ENCODE measurements at places on chromosomes 3 and 15. TPM values are rescaled to one million over a fixed set of nuclear protein-coding genes. Genes with fewer than 3 reads are reported as not detected.

CAPN3 gene
- total RNA-seq, result 11.6 TPM

KLHL40 gene
- not detected for total RNA-seq

RAB43 gene
- total RNA-seq, result 33.7 TPM

FGD5 gene
- total RNA-seq, result not detected

PSMD2 gene
- 171 TPM for total RNA-seq

DNA sequence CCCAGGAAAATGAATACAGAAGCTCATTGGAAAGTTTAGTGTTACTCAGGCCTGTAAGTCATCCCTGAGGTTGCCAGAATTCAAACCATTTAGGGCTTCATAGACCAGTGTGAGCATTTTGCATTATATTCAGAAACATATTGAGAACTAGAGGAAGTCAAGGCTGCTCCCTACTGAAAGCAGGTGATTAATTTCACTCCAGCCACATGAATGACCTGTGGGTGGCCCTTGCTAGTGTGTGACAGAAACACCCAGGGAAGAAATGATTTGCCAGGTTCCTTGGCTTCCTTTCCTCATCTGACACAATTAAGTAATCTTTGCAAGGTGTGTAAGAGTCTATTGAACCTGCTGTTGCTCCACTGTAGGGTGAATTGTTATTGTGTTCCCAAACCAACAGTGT is 61.8 kb downstream of the GAP43 start:
- no peak for DNase-seq
- H3K27me3 ChIP-seq, result peaks cover 37% of the 10 kb centered on the region
- peaks cover 9% of the 10 kb centered on the region for H3K4me1 ChIP-seq
- no peak overlapping the region for H3K27ac ChIP-seq
- H3K4me3 ChIP-seq, result no peak overlapping the region

GRCh38 chr3:114727373-114727772 is 419.7 kb downstream of the ZBTB20 start:
- H3K4me1 ChIP-seq, result peaks cover 14% of the 10 kb centered on the region
- H3K27me3 ChIP-seq, result no peaks in the 10 kb centered on the region
- DNase-seq, result no peak
- H3K36me3 ChIP-seq, result no peaks in the 10 kb centered on the region
- no peak overlapping the region for H3K4me3 ChIP-seq

DNA sequence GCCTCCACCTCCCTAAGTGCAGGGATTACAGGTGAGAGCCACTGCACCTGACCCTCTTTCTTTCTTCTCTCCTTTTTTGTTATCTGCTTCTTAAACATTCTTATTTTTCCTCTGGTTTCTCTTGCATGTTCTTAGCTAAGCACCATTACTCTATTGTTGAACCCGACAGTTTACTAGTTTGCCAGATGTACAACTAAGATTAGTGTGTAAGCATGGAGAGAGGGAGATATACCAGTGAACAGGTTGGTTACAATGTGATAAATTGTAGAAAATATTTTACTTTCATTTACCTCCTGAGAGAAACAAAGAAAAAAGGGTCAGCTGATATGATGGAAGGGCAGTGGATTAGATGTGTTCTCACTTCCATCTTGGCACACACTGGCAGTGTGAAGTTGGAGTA is 4.9 kb downstream of the HAUS2 start:
- H3K27me3 ChIP-seq, result no peaks in the 10 kb centered on the region
- peaks cover 5% of the 10 kb centered on the region for H3K36me3 ChIP-seq
- peak overlapping the region; percentile 54 for H3K27ac ChIP-seq
- DNase-seq, result no peak
- peak overlapping the region; percentile 41 for H3K4me3 ChIP-seq

DNA sequence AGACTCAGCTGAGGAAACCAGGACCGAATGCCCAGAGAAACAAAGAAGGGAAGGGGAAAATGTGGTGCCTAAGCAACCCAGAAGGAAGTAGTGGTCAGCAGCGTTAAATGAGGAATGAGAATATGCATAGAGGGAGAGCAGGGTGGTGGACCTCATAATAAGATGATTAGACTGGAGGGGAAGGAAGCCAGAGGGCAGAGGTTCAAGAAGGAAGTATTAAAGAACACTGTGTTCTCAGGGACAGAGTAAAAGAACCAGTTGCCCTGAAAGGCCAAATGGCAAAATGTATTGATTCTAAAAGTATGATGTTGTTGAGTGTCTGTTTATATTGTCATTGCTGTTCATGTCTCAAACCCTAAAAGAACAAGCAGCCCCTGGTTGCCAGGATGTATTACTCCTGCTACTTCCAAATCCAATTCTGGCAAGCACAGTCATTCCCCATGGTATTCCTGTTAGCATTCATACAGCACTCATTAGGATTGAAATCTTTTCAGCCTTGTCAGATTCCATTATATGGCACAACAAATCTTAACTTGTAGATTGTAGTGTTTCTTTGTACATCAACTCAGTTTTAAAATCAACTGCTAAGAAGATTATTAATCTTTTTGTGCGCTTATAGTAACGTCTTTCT is 23.4 kb downstream of the P2RY1 start:
- H3K27me3 ChIP-seq, result peaks cover 4% of the 10 kb centered on the region
- no peaks in the 10 kb centered on the region for H3K36me3 ChIP-seq
- no peak for DNase-seq
- H3K4me1 ChIP-seq, result no peaks in the 10 kb centered on the region
- H3K27ac ChIP-seq, result no peak overlapping the region

GRCh38 chr15:57323806-57324589 is 52.3 kb upstream of the CGNL1 start:
- no peak overlapping the region for H3K4me3 ChIP-seq
- H3K4me1 ChIP-seq, result peaks cover 5% of the 10 kb centered on the region
- H3K27ac ChIP-seq, result no peak overlapping the region
- H3K27me3 ChIP-seq, result peaks cover 30% of the 10 kb centered on the region
- no peak for DNase-seq
- peaks cover 2% of the 10 kb centered on the region for H3K36me3 ChIP-seq

GRCh38 chr3:13460341-13460736 is 19.8 kb upstream of the HDAC11 start:
- no peaks in the 10 kb centered on the region for H3K36me3 ChIP-seq
- no peak overlapping the region for H3K4me3 ChIP-seq
- peaks cover 16% of the 10 kb centered on the region for H3K27me3 ChIP-seq
- peaks cover 6% of the 10 kb centered on the region for H3K4me1 ChIP-seq
- peak overlapping the region; percentile 21 for H3K27ac ChIP-seq
- DNase-seq, result no peak

DNA sequence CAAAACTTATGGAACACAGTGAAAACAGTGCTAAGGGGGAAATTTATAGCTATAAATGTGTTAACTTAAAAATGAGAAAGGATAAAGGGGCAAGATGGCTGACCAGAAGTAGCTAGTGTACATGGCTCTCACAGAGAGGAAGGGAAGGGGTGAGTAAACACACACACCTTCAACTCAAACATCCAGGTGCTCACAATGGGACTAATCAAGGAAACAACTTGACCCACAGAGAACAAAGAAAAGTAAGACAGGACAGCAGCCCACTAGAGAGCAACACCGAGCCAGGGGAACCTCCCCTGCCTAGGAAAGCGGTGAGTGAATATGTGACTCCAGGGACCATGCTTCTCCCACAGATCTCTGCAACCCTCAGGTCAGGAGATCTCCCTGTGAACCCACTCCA is 85.0 kb upstream of the UBP1 start:
- H3K4me3 ChIP-seq, result no peak overlapping the region
- peaks cover 5% of the 10 kb centered on the region for H3K4me1 ChIP-seq
- H3K36me3 ChIP-seq, result peaks cover 14% of the 10 kb centered on the region
- no peak overlapping the region for H3K27ac ChIP-seq

DNA sequence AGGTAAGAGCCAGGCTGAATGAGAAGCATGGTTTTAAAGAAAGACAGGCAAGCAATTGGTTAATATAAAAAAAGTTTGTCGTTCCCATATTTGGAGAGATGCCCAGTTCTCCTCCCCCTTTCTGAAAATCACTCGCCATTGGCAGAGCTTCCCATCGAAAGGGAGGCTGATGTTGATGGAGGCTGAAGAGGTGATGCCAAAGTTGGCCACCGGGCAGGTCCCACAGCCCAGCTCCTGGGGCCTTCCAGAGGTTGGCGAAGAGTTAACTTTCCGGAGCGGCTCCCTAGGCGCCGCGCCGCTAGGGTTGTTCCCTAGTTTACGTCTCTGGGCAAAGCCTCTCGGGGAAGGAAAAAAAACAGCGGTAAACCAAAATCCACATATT is 793 bp downstream of the PCOLCE2 start:
- peaks cover 79% of the 10 kb centered on the region for H3K27me3 ChIP-seq
- no peak overlapping the region for H3K27ac ChIP-seq
- H3K4me1 ChIP-seq, result peaks cover 2% of the 10 kb centered on the region
- no peaks in the 10 kb centered on the region for H3K36me3 ChIP-seq
- H3K4me3 ChIP-seq, result peak overlapping the region; percentile 84
- DNase-seq, result no peak

DNA sequence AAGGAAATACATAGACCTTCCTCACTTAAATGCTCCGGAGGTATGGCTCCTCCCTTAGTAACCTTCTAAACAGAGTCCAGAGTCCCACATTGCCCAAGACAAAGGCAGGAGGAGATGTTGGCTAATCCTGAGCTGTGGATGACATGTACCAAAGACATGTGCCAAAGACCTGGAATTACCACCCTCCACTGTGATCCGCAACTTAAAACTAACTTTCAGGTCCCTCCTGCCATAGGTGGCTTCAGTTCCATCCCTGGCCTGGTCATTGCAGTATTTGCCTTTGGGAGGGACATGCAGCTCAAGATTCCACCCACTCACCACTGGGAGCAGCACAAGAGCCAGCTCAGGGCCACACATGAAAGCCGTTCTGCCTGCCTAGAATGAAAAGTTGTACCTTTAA is 28.0 kb downstream of the MYZAP start:
- no peaks in the 10 kb centered on the region for H3K4me1 ChIP-seq
- DNase-seq, result no peak
- peaks cover 38% of the 10 kb centered on the region for H3K27me3 ChIP-seq
- no peak overlapping the region for H3K4me3 ChIP-seq
- no peak overlapping the region for H3K27ac ChIP-seq

DNA sequence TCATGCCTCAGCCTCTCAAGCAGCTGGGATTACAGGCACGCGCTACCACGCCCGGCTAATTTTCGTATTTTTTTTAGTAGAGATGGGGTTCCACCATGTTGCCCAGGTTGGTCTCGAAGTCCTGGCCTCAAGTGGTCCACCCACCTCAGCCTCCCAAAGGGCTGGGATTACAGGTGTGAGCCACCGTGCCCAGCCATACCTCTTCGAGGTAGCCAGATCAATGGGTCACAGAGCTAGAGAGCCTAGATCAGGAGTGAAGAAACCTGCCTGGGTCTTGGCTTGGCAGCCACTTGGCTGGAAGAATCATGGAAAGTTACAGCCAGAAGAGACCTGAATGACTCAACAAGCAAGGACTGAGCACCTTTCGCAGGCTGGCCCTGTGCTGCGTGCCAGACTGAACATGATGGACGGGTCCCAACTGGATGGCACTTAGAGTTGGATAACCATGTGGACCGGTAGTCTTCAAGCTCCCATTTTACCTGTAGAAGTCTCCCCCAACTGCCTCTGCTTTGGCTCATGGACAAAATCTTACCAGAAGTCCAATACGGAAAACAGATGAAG is 29.7 kb downstream of the GNB5 start:
- no peak overlapping the region for H3K4me3 ChIP-seq
- H3K36me3 ChIP-seq, result peaks cover 7% of the 10 kb centered on the region
- DNase-seq, result no peak
- H3K4me1 ChIP-seq, result peaks cover 17% of the 10 kb centered on the region
- no peaks in the 10 kb centered on the region for H3K27me3 ChIP-seq

GRCh38 chr3:160368804-160369203 is 30.2 kb downstream of the IFT80 start:
- no peak overlapping the region for H3K27ac ChIP-seq
- DNase-seq, result no peak
- H3K4me1 ChIP-seq, result peaks cover 11% of the 10 kb centered on the region
- H3K36me3 ChIP-seq, result peaks cover 5% of the 10 kb centered on the region
- no peak overlapping the region for H3K4me3 ChIP-seq

GRCh38 chr15:73569361-73569760 is 63.8 kb downstream of the NPTN start:
- peaks cover 13% of the 10 kb centered on the region for H3K4me1 ChIP-seq
- H3K27ac ChIP-seq, result no peak overlapping the region
- DNase-seq, result no peak
- H3K27me3 ChIP-seq, result no peaks in the 10 kb centered on the region

GRCh38 chr3:52439426-52440248 is 5.3 kb downstream of the SEMA3G start:
- no peak for DNase-seq
- H3K36me3 ChIP-seq, result no peaks in the 10 kb centered on the region
- no peaks in the 10 kb centered on the region for H3K4me1 ChIP-seq
- no peak overlapping the region for H3K4me3 ChIP-seq
- H3K27ac ChIP-seq, result peak overlapping the region; percentile 4
- no peaks in the 10 kb centered on the region for H3K27me3 ChIP-seq
